ENCODE measurements at places on chromosomes 5 and 9.

GRCh38 chr5:109907189-109907588 lies 217.5 kb downstream of the MAN2A1 start:
- no peak for DNase-seq

DNA sequence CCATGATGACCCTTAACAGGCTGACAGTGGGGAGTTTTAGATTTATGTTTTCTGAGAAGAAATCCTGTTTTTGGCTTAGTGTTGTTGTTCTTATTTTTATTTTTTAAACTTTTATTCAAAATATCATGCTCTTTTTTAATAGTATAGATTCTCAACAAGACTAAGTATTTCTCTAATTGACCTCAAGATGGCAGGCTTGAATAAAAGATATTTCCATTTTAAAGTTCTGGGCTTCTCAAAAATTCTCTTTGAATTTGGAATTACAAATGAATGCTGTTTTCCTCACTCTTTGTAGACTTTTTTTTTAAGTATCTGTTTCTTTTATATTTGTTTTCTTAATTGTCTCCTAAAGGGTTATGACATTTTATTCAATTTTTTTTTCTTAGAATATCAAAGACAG lies 50.0 kb upstream of the SH3GL2 start:
- DNase-seq: no peak

DNA sequence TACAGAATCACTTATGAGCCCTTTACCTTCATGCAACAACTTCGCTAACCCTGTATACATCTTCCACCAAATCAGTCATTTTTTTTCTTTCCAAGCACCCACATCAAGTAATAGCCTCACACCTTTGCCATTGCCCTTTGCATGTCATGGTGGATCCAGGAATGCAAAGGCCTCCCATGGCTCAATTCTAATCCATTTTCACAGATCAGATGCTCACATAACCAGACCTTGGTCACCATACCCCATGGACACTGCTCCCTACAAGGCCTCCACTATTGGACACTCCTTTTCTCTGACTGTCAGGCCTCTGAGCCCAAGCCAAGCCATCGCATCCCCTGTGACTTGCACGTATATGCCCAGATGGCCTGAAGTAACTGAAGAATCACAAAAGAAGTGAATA lies 179.5 kb downstream of the RASEF start:
- no peak for DNase-seq

DNA sequence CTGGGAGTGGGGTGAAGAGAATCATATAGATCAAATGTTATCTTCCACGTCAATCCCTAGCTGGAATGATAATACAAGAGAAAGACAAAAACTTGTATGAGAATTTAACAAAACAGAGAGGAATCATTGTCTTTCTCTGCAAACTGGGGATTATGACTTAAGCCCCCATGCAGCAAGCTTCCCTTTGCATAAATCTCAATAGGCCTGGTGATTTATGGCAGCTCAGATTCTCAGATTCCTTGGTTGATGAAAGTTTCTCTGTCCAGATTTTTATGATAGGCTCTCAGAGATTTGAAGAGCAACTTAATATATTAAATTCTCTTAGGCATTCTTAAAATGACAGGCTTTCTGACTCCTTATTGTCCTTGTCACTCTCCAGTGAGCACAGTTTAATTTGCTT lies 56.0 kb downstream of the RASGRF2 start:
- no peak for DNase-seq

GRCh38 chr5:72955143-72955767 lies 586 bp upstream of the FCHO2 start:
- peak; percentile 92 for DNase-seq

DNA sequence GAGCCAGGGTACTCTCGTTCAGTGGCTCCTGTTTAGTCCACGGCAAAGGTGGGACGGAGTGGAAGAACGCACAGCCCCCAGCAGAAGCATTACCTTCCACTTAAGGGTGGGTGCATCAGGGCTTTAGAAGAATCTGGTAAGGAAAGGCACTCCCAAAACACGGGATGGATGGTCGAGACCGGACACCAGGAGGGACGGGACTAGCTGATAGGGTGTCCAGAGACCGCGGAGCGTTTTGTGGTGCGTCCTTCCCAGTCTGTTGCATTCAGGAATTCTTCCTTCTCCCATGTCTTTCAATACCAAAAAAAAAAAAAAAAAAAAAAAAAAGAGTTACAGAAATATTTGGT lies 545 bp upstream of the CTSV start:
- DNase-seq: no peak

GRCh38 chr9:96442491-96442890 lies 7.5 kb upstream of the HABP4 start:
- DNase-seq: no peak

GRCh38 chr5:435156-435790 lies 7.7 kb upstream of the EXOC3 start:
- no peak for DNase-seq

DNA sequence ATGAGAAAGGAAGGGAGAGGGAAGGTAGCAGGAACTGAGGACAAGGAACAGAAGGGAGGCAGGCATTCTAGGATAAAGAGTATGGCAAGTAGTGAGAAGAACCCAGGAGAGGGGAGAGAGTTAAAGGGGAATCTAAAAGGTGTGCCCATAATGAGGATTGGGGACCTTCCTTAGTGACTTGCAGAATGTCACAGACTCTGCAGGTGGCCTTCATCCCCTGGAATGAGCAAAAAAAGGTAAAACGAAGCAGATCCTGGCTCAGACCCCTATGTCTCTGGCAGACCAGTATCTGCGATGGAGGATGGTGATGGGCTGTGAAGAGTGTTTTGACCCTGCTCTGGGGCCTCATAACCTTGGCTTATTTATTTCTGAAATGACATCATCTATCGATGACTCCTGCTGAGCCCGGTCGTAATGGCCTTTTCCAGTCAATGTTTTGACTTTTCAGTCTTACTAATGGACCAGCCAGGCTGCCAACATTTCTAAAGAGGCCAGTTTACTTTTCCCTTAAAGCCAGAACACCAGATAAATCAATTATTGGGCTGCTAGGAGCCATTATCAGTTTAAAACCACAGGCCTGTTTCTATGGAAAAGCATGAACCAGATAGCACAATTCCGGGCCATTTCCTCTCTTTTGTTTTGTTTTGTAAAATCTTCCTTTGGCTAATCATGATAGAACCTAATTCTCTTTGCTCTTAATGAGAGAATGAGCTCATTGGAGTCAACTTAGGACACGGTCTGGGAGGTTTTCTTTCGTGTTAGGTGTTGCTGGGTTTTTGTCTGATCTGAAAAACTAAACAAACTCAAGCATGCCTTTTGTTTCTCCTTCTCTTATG lies 3.1 kb downstream of the TMOD1 start:
- DNase-seq: no peak

DNA sequence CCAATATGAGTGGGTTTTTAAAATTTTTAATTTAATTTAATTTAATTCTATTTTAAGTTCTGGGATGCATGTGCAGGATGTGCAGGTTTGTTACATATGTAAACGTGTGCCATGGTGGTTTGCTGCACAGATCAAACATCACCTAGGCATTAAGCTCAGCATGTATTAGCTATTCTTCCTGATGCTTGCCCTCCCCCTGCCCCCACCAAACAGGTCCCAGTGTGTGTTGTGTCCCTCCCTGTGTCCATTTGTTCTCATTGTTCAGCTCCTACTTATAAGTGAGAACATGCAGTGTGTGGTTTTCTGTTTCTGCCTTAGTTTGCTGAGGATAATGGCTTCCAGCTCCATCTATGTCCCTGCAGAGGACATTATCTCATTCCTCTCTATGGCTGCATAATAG lies 35.0 kb upstream of the ANKRD33B start:
- DNase-seq: no peak

DNA sequence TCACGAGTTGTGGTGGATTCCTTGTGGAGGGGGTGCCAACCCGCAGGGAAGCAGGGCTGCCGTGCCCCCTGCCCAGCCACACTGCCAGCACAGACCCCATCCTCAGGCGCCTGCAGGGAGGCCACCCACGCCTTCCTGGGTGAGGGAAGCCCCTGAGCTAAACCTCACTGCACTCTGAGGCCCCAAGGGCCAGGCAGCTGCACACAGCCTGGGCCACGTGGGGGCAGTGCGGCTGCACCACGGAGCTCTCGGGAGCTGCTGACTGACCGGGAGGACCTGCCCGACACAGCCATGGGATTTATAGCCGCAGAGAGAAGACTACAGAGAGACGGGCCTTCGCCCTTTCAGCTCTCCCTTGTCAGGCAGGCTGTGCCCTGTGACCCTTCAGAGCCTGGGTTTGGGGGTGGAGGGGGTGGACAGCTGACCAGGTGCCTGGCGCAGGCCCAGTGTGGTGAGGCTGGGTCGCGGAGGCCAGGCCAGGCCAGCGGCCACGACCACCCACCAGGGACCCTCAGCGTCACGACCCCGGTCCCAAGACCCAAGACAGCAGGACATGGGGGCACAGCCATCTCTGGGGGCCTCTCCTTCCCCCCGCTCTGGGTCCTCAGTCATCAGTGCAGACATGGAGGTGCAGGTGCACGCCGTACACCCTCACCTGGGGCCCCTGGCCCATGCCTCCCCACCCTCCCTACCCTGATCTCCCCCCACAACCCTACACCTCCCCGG lies 4.3 kb upstream of the AHRR start:
- DNase-seq: no peak

DNA sequence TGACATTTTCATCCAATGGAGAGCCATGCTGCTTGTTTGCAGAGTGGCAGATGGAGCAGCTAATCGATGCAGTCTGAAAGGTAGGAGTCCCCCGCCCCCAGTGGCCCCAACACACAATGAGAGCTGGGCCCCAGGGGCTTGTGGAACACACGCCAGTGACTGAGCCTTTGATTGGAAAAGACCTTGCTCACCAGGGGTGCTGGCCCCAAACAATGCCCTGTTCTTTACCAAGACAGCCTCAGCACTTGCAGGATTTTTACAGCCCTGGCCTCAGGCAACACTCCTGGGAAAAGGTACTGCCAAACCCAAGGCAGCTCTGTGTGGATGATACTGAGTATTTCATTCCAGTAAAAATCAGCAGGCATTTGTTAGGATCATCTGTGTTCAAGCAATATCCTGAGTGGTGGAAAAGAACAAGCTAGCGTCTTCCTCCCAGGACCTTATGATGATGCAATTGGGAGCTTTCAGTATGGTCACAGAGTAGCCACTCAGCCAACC lies 276.8 kb upstream of the CLINT1 start:
- DNase-seq: no peak

DNA sequence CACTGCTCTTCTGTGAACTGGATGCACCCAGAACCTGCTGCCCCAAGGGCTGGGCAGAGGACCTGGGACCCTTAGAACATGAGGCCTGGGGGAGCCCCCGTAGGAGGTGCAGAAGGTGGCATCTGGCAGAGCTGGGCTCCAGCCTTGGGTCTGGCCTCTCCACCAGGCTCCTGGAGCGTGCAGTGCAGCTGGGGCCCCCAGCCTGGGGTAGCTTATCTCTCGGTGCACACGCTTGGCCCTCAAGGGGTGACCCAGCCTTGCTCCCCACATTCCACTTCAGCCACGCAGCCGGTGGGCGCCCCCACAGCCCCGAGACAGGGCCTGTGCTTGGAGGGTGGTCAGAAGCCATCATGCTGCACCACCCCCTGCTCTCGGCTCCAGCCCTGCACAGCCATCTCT lies 5.6 kb upstream of the NR5A1 start:
- no peak for DNase-seq

DNA sequence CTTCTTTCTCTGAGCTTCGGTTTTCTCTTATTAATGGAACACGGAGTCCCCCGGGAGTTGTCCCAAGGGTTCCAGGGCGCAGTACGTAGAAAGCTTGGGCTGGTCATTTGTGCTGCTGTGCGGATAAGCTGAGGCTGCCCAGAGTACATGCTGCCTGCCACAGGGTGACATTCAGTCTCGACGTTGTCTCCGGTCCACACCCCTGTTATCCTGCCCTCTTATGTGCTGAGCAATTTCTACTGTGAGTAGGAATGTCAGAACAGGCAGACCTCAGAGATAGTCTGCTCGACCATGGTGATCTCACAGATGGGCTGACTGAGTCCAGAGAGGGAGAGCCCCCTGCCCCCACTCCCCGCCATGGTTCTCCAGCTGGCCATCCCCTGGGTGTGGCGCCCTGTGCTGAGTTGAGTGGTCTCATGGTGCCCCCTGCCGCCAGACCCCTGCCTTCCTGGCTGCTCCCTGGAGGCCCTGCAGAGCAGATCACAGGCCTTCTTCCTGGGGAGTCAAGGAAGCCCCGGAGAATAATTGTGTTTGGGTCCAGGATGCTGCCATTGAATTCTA lies 124.0 kb downstream of the RGS3 start:
- DNase-seq: peak; percentile 54

DNA sequence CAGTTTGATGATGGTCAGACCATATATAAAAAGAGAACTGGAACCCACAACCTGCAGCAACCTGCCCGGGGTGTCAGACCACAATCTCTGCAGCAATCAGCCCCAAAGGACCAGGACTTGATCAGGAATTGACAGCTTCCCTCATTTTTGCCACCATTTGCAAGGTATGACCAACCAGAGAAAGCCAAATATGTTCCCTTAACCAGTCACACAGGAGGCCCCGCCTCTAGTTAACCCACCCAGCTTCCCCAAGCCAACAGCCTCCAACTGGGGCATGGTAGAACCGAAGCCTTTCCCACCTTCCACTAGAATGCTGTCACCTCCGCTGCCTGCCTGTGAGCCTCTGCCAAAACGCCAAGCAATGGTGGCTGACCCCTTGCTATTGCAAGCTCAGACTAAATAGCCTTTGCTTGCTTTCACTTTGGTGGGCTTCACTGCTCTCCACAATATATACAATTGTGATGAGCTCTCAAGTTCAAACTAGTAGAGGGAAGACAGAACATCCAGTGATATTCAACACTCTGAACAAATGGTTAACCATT lies 86.3 kb downstream of the AK8 start:
- DNase-seq: no peak

GRCh38 chr5:6820851-6821479 lies 107.7 kb downstream of the TENT4A start:
- no peak for DNase-seq

DNA sequence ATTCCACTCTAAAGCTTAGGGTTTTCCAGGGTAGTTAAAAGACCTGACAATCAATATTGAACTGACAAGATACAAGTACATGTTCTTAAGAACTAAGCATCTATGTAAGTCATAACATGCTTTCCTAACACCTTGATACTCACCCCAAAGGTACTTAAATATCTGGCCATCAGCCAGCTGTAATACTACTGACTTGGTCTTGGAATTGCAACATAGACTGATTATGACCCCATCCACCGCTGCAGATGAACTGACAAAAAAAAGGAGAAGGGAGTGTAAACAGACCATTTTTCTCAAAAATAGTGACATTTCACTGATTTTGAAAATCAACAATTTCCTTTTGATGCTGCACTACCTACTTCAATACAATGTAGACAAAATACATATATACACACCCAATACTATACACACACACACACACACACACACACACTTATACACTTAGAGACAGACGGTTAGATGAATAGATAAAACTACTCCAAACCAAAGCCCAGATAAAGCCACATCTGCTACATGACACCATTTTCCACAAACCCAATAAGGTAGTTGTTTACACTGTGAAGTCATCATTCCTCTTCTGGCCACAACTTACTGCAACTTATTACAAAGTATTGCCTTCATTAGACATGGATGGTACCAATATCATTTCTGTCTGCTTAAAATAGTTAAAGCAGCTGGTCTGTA lies 30.4 kb downstream of the ELP1 start:
- no peak for DNase-seq

DNA sequence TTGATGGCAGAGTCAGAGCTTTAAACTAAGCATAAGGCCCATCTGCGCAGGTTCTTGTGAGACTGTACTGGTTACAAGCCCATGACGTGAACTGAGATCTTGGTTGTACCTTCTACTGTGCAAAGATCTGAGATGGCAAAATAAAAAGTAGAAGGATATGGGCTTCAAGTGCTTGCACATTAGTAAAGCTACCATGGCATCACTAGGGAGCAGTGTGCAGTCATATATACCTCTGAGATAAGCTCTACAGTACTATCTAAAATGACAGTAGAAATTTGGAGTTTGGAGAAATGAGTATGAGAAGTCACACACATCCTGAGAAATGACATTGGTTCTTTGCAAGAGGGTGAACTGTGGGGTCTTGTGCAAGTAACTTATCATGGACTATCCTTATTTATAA lies 408.2 kb upstream of the PRR16 start:
- DNase-seq: no peak

Measured in lower lobe of right lung (tissue), 2 donors.